ENCODE measurements at places on chromosomes 12 and 14.

GRCh38 chr14:22814941-22815713, at the start of gene SLC7A7:
Gene SLC7A7 (minus strand): TSS chr14:22815435. CDS start chr14:22813398, 2,037 bp downstream.
- DNase-seq = no peak

DNA sequence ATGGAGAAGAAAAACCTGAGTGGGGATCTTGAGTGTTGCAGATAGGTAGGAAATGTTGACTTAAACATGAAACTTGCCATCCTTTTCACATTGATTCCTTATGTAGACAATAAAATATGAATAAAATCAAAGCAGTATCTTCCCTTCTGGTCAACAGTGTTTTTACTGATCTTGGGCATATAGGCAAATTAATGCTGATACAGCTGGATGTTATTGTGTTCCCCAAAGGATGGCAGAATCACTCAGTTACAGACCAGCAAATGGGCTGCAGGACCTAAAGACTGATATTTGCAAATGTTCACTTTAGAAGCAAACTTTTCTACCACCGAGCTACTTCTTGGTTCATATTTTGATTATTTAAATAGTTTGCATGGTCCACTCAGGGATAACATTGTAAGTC, 33.9 kb downstream of the MTHFD1 start:
- no peak for DNase-seq

DNA sequence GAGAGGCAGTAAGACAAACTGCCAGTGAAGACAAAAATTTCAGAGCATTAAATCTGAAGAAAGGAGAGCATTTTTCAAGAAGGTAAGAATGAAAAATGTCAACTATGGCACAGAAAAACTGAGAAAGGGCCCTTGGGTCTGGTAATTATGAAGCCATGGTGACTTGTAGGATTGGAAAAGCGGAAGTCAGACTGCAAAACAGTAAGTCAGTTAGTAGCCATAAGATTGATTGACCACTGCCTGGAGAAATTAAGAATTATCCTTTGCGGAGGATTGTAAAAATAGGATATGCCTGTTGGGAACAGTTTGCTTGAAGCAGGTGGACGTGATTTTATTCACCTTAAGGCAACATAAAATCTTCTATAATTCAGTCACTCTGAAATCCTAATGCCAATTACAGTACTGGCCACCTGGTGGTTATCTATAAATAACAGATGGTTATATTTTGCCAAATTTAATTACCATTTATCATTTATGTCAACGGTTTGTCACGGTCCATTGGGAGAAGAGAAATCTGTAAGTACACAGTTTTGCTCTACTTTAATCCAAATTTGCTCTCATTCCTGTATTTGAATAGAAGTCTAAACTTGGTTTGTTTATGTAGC, 127.1 kb upstream of the CNTN1 start:
- no peak for DNase-seq

- no peak for DNase-seq
Measured at GRCh38 chr12:114669401-114670290, 14.3 kb downstream of the TBX3 start.

DNA sequence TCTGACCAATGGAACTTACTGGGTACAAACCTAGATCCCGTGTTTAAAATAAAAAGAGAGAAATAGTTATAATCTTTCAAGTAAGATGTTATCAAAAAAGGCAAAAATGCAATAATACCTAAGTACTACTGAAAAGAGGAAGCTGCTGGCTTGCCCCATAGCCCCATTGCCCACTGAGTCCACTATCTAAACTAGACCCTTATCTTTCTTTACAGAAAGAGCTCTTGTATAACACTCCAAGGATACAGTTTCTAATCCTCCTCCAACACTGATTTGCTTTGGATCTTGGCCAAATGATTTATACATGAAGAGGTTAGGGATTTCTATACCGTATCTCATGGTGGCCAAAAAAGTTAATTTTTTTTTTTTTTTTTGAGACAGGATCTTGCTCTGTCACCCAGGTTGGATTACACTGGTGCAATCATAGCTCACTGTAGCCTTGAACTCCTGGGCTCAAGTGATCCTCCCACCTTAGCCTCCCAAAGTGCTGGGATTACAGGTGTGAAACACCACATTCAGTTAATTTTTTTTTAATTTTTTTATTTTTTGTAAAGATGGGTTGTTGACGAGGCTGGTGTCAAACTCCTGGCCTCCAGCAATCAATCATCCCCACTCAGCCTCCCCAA, 2.6 kb downstream of the GXYLT1 start:
- no peak for DNase-seq

DNA sequence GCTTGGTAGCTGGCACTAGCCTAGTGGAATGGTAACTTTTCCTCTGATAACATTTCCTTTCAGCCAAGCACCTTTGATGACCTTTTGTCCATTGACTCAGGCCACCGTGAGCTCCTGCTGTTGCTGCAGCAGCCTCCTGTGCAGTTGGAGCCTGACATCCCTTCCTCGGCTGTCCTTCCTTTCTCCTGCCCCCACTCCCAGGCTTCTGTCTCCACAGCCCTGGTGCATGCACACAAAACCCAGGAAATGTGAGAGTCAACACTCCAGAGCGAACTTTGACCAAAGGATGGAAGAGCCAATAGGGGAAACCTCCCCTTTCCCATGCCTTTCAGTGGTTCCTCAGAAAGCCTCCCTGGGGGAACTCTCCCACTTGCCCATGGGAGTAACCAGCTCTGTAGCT, 115.0 kb downstream of the TMEM260 start:
- no peak for DNase-seq

DNA sequence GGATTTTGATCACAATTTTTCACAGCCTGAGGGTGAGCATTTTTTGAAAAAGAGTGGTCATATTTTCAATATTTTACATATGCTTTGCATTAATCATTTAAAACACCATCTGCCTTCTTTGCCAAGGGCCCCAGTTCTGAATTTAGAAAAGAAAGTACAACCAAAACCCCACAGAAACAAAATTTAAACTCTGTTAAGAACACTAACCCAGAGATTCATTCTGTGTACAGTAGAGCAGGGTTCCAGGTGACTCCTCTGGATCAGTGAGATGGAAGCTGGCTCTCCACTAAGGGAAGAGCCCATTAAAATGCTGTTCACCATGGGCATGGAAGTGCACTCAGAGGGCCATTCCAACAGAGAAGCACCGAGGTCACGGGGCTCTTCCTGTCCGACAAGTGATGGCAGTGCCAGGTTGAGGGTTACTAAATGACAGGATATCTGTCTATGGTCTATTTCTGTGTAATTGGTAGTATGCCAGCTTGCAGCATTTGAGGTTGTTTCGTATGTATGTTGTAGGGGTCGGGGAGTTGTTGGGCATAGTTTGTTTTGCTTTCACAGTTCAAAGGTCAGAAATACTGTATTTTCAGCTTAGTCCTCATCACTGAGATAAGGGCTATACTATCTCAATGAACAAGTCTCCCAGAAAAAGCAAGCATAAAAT, 95.9 kb downstream of the SLC35F4 start:
- no peak for DNase-seq

DNA sequence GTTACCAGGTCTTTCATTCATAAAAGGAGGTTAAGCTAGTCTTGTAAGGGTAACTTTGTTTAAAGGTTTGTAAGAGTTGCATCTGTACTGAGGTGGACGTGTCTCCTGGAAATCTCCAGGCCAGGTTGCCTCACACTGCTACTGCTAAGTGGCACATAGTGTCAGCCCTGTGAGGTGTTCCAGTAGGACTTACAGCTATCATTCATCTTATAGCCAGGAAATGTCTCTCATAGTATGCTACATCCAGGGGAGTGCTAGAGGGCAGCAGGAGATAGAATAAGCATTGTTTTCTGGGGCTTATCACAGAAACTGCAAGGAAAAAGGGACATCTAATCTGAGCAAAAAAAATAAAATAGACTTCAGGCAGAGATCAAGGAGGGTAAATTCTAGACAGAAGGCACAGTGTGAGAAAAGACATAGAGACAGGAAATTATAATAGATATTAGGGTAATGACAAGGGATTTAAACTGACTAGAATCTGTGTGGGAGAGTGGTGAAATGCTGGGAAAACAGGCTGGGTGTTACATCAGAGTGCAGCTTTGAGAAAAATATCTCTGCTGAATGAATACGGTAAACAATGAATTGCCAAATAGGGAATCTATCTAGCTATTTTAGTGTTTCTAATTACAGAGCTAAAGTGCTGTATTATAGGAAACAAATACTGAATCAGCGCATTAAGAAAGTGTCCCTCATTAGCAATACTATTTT, 205.1 kb upstream of the ABCD2 start:
- no peak for DNase-seq

GRCh38 chr14:87241018-87241768, 751.8 kb downstream of the GALC start:
- DNase-seq = no peak

DNA sequence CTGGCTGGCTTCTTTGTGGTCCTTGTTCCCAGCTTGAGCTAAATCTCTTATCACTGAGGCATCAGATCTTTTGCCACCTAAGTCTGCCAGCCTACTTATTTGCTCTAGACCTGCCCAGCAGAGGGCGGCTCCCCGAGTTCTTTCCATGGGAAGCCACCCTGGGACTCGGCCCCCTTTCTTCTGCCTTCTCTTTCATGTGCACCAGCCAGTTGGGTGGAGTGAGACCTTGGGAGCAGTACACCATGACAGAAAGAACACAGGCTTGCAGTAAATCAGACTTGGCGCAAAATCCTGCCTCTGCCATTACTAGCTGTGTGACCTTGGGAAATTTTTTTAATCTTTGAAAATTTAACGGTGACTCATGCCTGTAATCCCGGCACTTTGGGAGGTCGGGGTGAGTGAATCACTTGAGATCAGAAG, 7.4 kb downstream of the SMAGP start:
- DNase-seq = peak; percentile 11

DNA sequence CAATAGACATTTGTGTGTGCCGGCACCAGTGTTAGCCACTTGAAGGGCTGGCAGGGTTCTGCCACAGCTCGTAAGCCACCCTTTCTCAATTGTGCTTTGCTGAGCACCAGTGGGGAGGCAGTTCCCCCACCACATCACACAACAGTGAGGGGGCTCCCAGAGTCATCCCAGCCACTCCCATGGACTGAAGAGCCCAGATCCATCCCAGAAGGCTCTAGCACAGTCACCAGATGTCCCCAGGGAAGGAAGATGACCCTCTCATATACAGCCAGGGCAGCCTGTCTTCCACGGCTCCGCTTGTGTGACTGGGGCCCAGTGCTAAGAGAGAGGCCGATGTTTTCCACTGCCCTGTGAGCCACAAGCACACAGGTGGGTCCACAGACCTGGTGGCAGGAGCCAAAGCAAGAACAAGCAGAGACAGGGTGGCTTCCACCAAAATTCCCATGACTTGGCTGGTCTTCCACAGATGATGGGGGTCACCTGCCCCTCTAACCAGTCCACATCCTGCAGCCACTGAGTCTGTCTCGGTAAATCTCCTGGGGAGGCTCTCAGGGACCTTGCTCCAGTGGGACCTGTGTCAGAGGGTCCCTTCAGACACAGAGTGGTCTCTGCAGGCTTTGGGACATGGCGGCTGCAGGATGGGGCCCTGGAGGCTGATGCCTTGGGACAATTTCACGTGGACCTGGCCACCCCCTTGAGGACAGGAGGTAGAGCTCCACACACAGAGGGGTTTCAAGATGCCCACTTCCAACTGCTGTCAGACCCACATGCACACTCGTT, 71.9 kb upstream of the DDX11 start:
- DNase-seq = no peak

GRCh38 chr14:71473843-71474242, 458.4 kb upstream of the RGS6 start:
- DNase-seq = no peak
